ENCODE measurements at places on chromosomes 4 and X.

DNA sequence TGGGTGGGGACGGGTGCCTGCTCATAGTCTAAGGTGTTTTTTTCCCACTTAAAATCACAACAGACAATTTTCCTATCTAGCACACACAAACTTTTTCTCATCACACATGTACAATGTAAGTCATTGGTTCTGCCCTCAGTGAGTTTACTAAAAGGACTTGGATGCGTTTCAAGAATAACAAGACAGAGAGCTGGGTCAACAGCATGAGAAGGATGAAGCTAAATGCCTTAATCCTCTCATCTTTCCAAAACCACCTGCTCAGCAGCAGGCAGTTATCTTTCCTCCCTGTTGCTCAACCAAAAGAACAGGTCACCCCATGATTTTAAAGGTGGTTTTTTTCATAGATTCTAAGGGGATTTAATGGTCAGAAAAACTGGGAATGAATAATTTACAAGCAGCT is 40.1 kb downstream of the OFD1 start:
- no peak for DNase-seq

- DNase-seq = no peak
These were observed 1632.9 kb upstream of the TENM3 start for GRCh38 chr4:180610324-180610723.

DNA sequence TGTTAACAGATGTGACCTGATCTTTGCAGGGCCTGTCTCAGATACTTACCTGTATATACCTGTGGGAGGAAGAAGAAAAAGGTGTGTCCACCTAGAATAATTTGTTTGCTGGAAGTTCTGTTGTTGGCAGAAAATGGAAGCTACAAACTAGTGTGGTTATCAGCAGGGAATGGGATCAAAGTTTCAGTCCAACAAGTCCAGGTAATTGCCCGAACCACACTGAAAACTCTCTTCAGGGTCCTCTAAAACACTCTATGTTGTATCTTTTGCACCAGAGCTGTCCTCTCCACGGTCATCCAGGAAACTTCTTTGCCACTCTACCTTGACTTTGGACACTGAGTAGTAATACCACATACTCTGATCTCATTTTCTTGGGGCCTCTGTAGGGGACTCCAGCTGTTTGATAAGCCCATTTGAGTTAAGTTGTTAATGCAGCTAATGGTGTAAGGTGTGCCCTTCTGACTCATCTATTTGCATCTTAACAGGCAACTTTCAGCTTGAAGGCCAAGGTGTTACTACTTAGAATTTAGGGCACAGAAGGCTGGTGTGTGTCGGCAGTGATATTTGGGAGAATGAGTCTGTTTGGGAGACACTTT is 38.7 kb upstream of the GATB start:
- DNase-seq = no peak

GRCh38 chr4:158857951-158858350 is 89.1 kb downstream of the FNIP2 start:
- no peak for DNase-seq

GRCh38 chrX:20227116-20227515 is 39.6 kb downstream of the RPS6KA3 start:
- no peak for DNase-seq

DNA sequence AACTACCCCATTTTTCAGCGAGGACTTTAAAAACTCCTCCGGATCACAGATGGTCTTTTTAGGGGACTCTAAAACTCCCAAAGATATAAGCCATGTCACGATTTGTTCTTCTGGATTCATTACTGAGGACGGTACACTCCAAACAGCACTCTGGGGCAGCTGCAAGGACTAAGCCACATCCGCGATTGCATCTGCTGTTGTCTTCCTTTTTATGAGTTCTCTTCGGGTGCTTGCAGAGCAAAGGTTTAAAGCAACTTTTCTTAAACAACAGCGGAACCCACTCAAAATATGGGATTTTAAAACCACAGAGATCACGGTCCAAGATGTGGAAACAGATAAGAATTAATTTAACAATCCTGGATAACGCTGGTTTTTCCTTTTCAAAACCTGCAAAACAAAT is at the start of gene ARHGEF6:
Gene ARHGEF6 (minus strand): TSS at position 170 of the 400 bp plus-strand sequence. CDS start 50 bp downstream, at position 120.
- peak; percentile 45 for DNase-seq

DNA sequence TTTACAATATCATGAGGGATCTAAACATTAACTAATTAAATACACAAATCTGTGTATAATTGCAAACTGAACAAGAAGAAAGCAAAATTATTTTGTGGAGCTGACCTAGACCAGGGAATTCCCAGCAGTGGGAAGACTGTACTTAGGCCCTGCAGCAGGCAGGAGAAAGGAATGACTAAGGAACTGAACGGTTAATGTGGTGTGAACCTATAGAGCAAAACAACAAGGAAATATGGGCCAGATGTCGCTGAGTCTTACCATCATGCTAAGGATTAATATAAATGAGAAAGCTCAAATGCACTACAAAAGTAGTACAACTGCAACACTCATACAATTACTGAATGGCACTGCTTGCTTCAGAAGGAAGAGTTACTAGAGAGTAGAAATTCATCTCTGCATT is 120.3 kb upstream of the ATXN3L start:
- no peak for DNase-seq

DNA sequence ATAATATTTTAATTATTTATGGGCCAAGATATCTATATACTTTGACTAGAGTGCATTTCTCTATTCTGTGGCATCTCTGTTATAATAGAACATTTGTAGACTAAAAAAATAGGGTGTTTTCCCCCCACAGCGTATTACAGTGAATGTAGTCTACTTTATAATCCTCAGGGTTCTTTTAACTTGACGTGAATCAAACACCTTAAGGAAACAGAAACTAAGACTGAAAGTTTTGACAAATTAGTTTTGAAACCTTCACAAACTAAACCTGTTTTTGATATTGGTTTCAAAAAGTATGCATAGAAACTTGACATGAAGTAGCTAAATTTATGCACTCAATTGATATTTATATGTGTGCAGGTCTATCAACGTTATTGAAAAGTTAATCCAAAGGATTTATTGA is 1963.1 kb upstream of the TENM3 start:
- DNase-seq = no peak

DNA sequence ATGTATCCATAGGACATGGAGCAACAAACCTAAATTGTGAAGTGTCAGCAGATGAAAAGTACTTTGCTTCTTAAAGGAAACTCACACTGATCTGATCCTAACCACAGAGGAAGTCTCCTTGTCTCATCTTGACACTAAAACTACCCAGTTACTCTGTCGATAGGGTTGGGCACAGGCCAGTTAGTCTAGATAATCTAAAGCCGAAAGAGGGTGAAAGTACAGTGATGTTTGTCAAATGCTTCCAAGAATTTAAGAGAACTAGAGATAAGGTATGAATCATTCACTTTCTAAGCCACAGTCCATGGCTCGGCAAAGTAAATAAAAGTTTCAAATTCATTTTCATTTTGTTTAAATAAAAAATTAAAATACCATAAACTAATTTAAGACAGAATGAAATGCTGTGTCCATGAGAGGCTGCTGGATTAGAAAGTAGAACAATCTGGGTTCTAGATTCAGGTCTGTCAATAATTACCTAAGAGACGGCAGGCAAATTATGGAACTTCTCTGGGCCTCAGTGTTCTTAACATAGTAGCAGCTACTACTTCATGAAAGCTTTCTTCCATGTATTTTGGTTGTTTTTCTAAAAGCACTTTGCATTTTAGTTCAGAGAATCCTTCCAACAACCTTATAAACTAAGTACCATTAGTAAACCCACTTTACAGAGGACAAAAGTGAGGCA is 176.7 kb downstream of the LDB2 start:
- DNase-seq = no peak

GRCh38 chr4:92387459-92388069 is 83.8 kb downstream of the GRID2 start:
- DNase-seq = no peak

DNA sequence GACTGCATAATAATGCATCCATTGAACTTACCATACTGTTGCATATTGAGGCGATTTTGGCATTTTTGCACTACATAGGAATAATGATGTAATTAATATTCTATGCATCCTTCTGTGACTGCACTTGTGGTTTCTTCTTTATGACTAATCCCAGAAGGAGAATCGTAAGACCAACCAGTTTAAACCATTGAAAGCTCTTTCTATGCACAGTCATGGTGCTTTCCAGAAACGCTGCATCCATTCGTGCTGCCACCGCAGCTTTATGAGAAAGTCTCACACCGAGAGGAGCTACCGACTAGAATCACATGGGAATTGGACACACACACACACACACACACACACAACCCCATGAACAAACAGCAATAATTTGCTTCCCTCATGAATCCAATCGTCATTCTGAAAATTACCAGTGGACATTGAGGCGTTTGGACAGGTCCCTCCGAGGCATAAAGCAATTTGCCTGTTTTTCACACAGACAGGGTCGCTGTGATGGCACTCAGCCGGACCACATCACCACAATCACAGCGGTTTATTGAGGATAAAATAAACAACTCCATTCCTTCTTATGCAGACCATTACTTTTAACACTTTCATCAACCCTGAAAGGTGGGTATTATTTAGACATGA is 64.2 kb downstream of the PACRGL start:
- DNase-seq = no peak

DNA sequence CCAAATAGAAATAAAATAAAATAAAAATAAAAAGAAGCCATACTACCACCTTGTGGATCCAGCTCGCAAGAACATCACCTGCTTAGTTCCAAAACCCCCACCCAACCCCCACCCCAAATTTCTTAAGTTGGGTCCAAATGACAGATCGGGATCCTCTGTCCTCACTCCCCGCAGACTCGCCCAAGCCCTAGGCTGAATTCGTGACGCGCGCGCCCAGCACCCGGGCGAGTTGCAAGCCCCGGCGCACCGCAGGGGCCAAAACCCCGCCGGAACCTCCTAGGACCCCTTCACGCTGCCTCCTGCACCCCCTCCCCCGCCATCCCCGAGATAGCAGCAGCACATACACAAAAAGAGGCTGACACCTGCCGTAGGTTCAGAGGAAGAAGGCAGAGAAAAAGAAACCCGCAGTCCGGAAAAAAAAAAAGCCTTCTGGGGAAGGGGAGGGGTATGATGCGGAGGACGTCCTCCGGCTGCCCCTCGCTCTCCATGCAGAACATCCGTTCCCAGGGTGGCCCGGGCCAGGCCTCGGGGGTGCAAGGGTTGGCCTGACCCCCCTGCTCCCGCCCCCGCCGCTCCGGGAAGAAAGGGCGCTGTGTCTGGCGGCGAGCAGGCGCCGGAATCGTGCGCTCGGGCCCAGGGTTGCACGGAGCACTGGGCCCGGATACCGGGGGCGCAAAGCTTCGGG is 2.6 kb downstream of the NLGN4X start:
- DNase-seq = peak; percentile 44

- no peak for DNase-seq
These were observed 20.0 kb downstream of the TMEM154 start for GRCh38 chr4:152659806-152660205.

- no peak for DNase-seq
These were observed 17.9 kb upstream of the VEGFC start for GRCh38 chr4:176810481-176811249.

GRCh38 chrX:1449036-1449822 is 3.5 kb downstream of the ASMTL start:
- DNase-seq = no peak

DNA sequence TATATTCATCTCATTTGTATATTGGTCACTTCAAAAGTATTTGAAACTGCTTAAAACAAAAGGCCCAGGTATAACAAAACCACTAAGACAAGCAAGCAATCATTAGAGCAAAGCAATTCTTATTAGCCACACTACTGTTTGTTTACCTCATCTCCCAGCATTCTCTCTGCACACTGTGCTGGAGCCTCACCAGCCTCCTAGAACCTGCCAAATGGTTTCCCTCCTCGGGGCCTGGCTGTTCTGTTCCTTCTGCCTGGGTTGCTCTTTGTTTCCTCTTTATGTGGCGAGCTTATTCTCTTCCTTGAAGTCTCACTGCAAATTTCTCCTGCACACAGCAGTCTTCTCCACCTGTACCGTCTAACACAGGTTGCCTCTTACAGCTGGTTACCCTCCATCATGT is 67.5 kb upstream of the MND1 start:
- no peak for DNase-seq

- no peak for DNase-seq
These were observed 401.8 kb downstream of the PRDM5 start for GRCh38 chr4:120520761-120521160.

- DNase-seq = no peak
These were observed 35.5 kb downstream of the TBC1D9 start for GRCh38 chr4:140720387-140721304.

- no peak for DNase-seq
These were observed 97.9 kb downstream of the NR3C2 start for GRCh38 chr4:148344352-148344751.

- DNase-seq = no peak
These were observed 187.9 kb downstream of the CHM start for GRCh38 chrX:85859426-85859825.

DNA sequence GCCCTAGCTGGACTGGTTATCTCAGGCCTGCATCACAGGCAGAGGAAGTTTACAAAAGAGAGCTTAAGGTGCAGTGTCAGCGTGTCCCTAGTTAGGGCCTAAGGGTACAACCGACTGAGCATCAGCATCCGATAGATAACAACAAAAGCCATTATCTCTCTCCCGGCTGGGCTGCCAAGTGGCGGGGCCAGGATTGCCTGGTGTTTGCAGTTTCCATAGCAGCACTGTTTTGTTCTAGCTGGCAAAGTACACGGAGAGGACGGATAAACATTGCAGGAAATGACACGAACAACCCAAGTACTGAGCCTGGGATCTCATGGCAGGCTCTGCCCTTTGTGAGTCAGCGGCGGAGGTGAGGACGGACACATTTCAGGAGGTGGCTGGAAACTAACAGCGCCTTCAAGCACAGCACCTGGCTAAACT is 104.7 kb upstream of the NOCT start:
- DNase-seq = peak; percentile 78

DNA sequence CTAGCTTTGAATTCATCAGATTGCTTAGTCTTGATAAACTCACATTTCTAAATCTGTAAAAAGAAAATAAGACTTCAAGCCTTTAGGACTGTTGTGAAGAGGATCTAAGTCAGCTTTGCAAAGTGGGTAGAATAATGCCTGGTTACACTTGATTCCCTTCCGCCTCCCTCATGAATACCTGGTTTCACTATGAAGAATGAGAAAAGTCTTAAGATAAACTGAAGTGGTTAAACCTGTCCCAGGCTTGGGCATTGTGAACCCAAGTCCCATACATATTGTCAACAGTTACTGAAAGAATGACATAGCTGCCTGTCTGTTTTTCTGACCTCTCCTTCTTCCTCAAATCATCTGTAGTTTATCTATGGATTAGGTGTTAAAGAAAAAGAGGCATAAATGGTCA is 16.7 kb upstream of the GBA3 start:
- no peak for DNase-seq

DNA sequence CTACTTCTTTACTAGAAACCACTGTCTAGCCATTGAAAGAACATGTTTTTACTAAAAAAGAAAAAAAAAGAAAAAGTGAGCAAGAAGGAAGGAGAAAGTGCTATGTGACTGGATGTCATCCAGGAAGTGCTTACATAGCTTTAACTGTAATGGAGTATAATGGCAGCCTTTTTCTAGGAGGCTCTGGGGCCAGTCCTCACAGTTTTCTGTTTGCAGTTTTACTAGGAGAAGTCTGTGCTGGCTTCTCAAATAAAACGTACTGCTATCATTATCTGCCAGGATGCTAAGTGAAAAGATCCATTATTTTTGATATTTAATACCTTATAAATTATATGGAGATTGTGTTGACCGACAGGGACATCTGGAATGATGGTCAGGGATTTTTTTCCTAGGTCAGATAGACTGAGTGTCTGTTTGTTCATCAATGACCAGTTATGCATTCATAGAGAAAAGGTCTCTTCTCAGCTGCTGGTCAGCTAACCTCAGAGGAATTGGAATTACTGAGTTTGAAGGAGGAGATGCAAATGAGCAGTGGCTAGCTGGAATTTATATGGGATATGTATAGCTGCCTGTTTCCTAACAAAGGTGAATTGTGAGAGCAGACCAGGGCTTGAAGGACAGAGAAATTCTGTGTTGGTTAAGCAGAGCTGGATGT is 21.7 kb downstream of the LPAR4 start:
- DNase-seq = no peak
